ENCODE measurements at places on chromosomes 4 and X. TPM values are rescaled to one million over a fixed set of nuclear protein-coding genes. Genes with fewer than 3 reads are reported as not detected.

- no peak overlapping the region for H3K27ac ChIP-seq
- H3K4me3 ChIP-seq: no peak overlapping the region
- peak; percentile 62 for DNase-seq
- H3K4me1 ChIP-seq: no peaks in the 10 kb centered on the region
- no peaks in the 10 kb centered on the region for H3K27me3 ChIP-seq
- H3K36me3 ChIP-seq: no peaks in the 10 kb centered on the region
Observed at GRCh38 chr4:98452091-98452490, 190.9 kb downstream of the RAP1GDS1 start.

DNASE1L1 gene
- total RNA-seq: 13.9 TPM

AR gene
- total RNA-seq: 8.0 TPM

GRCh38 chr4:186765673-186766546, 42.3 kb upstream of the FAT1 start:
- H3K27ac ChIP-seq: no peak overlapping the region
- peaks cover 7% of the 10 kb centered on the region for H3K4me1 ChIP-seq
- H3K4me3 ChIP-seq: no peak overlapping the region
- DNase-seq: no peak
- H3K27me3 ChIP-seq: no peaks in the 10 kb centered on the region
- no peaks in the 10 kb centered on the region for H3K36me3 ChIP-seq

- no peak overlapping the region for H3K27ac ChIP-seq
- H3K27me3 ChIP-seq: no peaks in the 10 kb centered on the region
- no peak overlapping the region for H3K4me3 ChIP-seq
- peaks cover 5% of the 10 kb centered on the region for H3K4me1 ChIP-seq
- no peaks in the 10 kb centered on the region for H3K36me3 ChIP-seq
Observed at GRCh38 chrX:72624194-72624593, 51.6 kb upstream of the HDAC8 start.

GRCh38 chrX:80430826-80431504, 10.7 kb downstream of the TENT5D start:
- no peak overlapping the region for H3K27ac ChIP-seq
- no peaks in the 10 kb centered on the region for H3K36me3 ChIP-seq
- H3K4me3 ChIP-seq: no peak overlapping the region
- H3K4me1 ChIP-seq: no peaks in the 10 kb centered on the region

DNA sequence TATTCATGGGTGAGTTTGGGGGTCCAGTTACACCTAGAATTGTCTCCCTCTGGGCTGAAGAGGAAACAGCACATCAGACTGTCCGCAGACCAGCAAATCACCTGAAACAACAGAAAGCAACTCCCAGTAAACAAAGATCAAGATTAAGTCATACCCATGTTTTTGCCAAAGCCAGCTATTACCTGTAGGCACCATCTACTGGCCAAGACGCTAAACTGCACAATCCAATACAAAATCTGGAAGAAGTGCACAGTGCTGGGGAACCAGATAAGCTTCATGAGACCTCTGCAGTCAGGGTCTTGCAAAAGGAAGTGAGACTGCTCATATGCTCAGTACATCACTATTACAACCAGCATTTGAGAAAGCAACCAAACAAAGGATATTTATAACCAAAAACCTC, 157.5 kb upstream of the ITM2A start:
- H3K36me3 ChIP-seq: no peaks in the 10 kb centered on the region
- no peak for DNase-seq
- no peaks in the 10 kb centered on the region for H3K4me1 ChIP-seq
- no peak overlapping the region for H3K4me3 ChIP-seq
- H3K27ac ChIP-seq: no peak overlapping the region

DNA sequence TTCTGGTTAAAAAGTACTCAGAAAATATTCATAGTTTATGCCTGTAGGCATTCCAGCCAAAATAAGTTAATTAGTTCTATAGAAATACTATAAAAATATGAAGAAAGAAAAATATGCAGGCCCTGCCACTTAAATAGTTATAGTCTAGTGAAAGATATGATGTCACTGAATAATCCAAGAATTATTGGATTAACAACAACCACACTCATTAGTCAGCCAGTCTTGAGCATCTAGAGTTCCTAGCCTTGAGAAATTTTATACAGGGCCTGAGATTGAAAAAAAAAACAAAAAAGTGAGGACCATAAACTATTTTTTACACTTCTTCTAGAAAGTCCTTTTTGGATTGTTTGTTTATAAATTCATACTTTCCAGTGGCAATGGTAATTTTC, 823.0 kb downstream of the FAT4 start:
- no peak overlapping the region for H3K27ac ChIP-seq
- H3K4me1 ChIP-seq: no peaks in the 10 kb centered on the region
- DNase-seq: no peak
- H3K27me3 ChIP-seq: no peaks in the 10 kb centered on the region
- H3K36me3 ChIP-seq: no peaks in the 10 kb centered on the region

- DNase-seq: peak; percentile 23
- no peaks in the 10 kb centered on the region for H3K27me3 ChIP-seq
Observed at GRCh38 chr4:187612301-187612700, 383.3 kb upstream of the ZFP42 start.

PCDH18 gene
- 542 TPM for total RNA-seq

DNA sequence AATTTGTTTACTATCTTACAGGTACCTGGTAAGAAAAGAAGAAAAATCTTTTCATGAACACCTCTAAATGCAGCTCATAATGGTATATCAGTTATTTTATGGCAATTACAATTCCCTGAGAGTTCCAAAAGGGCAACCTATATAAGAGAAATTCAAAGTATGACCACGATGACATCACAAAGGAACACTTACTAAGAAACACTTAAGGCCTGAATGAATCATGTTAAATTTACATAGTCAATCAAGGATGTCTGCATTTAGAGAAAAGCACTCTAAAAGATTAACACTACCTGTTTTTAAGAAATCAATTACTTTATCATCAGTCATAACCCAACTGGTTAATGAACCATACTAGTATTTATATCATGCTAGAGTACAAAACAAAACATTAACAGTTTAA, 63.9 kb downstream of the LCORL start:
- no peak overlapping the region for H3K4me3 ChIP-seq
- H3K27me3 ChIP-seq: no peaks in the 10 kb centered on the region
- H3K27ac ChIP-seq: no peak overlapping the region

GRCh38 chr4:25938366-25938765, 24.3 kb downstream of the SMIM20 start:
- peaks cover 7% of the 10 kb centered on the region for H3K4me1 ChIP-seq
- peak overlapping the region; percentile 3 for H3K4me3 ChIP-seq
- DNase-seq: no peak
- no peaks in the 10 kb centered on the region for H3K36me3 ChIP-seq

DNA sequence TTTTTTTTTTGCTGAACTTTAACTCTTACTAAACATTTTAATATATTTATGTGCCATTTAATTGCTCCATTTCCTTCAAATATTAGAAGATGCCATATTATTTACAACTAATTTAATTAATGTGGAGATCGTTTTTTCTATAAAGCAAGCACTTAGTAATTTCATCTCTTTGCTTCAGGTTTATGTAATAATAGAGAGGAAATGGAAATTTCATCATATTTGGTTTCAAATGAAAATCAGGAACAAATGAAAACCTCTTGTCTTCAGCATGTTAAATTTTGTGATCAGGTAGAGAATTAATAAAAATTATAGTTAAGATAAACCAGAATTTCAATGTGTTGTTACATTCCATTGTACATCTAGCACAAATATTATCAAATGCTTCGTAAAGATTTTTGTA, 120.1 kb downstream of the SYNPO2 start:
- DNase-seq: no peak
- no peak overlapping the region for H3K27ac ChIP-seq
- H3K27me3 ChIP-seq: no peaks in the 10 kb centered on the region
- H3K36me3 ChIP-seq: no peaks in the 10 kb centered on the region

LNX1 gene
- 0.51 TPM for total RNA-seq

CT45A3 gene
- total RNA-seq: not detected

- H3K4me1 ChIP-seq: peaks cover 2% of the 10 kb centered on the region
- no peaks in the 10 kb centered on the region for H3K27me3 ChIP-seq
- H3K27ac ChIP-seq: no peak overlapping the region
- DNase-seq: no peak
- no peak overlapping the region for H3K4me3 ChIP-seq
- peaks cover 1% of the 10 kb centered on the region for H3K36me3 ChIP-seq
Observed at GRCh38 chrX:331825-332495, 13.4 kb upstream of the GTPBP6 start.

SCD5 gene
- 10.5 TPM for total RNA-seq

GRCh38 chr4:2825740-2826139, 17.9 kb upstream of the ADD1 start:
- no peak overlapping the region for H3K4me3 ChIP-seq
- H3K36me3 ChIP-seq: peaks cover 16% of the 10 kb centered on the region
- no peaks in the 10 kb centered on the region for H3K27me3 ChIP-seq
- DNase-seq: no peak
- no peaks in the 10 kb centered on the region for H3K4me1 ChIP-seq

GRCh38 chr4:156633847-156634246, 337.8 kb downstream of the PDGFC start:
- H3K27me3 ChIP-seq: no peaks in the 10 kb centered on the region
- no peak for DNase-seq
- H3K36me3 ChIP-seq: no peaks in the 10 kb centered on the region

DNA sequence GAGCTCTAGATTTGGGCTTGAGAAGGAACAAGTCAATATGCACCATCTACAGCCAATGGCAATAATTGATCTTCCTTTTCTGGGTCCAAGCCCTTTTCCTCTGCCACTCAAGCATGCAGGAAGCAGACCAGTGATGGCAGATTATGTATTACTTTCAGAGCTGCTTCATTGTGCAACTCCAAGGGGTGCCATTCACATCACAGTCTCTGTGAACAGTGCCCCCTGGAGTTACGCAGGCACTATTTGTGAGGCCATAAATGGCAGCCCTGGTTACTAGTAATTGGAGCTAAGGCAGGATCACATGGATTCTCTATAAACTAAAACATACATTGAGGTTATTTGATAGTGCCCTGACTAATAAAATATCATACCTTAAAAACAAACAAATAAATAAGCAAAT, 313.4 kb upstream of the SLC7A11 start:
- H3K4me3 ChIP-seq: no peak overlapping the region
- no peaks in the 10 kb centered on the region for H3K36me3 ChIP-seq
- DNase-seq: no peak

ARHGAP4 gene
- 1.5 TPM for total RNA-seq

GRCh38 chr4:77273412-77273811, 116.4 kb downstream of the CCNG2 start:
- H3K27me3 ChIP-seq: no peaks in the 10 kb centered on the region
- no peak overlapping the region for H3K27ac ChIP-seq
- H3K4me3 ChIP-seq: no peak overlapping the region
- DNase-seq: no peak
- no peaks in the 10 kb centered on the region for H3K36me3 ChIP-seq

- no peak overlapping the region for H3K4me3 ChIP-seq
- no peak overlapping the region for H3K27ac ChIP-seq
- H3K4me1 ChIP-seq: no peaks in the 10 kb centered on the region
- H3K36me3 ChIP-seq: no peaks in the 10 kb centered on the region
Observed at GRCh38 chr4:53281438-53281837, 84.4 kb downstream of the SCFD2 start.

DNA sequence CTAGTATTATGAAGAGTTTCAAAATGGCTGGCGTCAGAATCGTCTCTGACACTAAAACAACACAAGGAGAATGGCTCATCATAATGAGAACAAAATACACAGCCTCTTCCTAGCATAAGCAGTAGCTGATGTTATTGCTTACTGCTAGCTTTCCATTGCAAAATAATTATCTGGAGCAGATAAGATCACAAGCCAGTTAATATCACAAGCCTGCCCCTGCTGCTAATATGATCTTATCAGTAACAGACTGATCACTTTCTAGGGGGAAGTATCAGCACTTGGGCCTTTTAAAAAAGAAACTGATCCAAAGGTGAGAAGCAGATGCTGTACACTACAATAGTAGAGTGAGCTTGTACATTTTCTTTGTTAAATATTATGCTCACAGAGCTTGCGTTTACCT, 554.8 kb upstream of the PABPC4L start:
- no peaks in the 10 kb centered on the region for H3K4me1 ChIP-seq
- DNase-seq: no peak
- no peak overlapping the region for H3K27ac ChIP-seq
- no peaks in the 10 kb centered on the region for H3K27me3 ChIP-seq
- no peak overlapping the region for H3K4me3 ChIP-seq

DNA sequence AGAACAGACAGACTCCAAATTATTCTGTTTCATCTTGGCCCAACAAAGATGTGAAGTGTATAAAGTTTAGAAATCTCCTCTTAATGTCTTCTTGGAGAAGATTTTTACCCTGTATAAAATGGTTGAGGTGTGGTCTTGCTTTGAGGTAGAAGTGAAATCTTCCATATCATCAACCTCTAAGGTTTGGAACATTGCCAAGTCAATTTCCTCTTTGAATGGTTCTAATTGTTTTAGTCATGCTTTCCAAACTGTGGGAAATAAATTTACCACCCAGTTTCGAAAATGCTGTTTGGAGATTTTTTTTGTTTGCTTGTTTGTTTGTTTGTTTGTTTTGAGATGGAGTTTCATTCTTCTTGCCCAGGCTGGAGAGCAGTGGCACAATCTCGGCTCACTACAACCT, 174.1 kb upstream of the ADAMTS3 start:
- DNase-seq: no peak
- H3K4me3 ChIP-seq: no peak overlapping the region
- no peaks in the 10 kb centered on the region for H3K4me1 ChIP-seq
- H3K27me3 ChIP-seq: no peaks in the 10 kb centered on the region

GRCh38 chr4:52551487-52551886, 107.6 kb downstream of the USP46 start:
- no peaks in the 10 kb centered on the region for H3K36me3 ChIP-seq
- H3K4me1 ChIP-seq: no peaks in the 10 kb centered on the region
- H3K27ac ChIP-seq: no peak overlapping the region
- no peak for DNase-seq
- H3K27me3 ChIP-seq: peaks cover 2% of the 10 kb centered on the region

GRCh38 chrX:10897768-10898167, 213.4 kb upstream of the HCCS start:
- no peaks in the 10 kb centered on the region for H3K36me3 ChIP-seq
- no peaks in the 10 kb centered on the region for H3K4me1 ChIP-seq
- H3K27ac ChIP-seq: no peak overlapping the region
- no peak for DNase-seq
- H3K4me3 ChIP-seq: no peak overlapping the region

DNA sequence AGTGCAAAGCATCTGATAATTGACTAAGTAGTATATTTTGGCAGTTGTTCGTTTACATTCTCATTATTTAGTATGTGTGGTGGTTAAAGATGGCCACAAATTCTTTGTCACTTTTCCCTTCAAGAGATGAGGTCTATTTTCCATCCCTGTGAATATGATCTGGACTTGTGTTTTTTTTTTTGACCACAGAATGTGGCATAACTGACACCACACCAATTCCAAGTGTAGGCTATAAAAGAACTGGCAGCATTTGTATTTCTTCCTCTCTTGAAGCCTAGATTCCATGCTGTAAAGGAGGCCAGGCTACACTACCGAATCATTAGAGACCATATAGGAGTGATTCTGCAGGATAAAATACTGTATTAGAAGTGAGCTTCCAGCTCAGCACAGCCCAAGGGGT, 596.6 kb downstream of the DMD start:
- no peaks in the 10 kb centered on the region for H3K4me1 ChIP-seq
- DNase-seq: no peak
- H3K4me3 ChIP-seq: no peak overlapping the region
- H3K27me3 ChIP-seq: no peaks in the 10 kb centered on the region

- no peaks in the 10 kb centered on the region for H3K27me3 ChIP-seq
- no peak overlapping the region for H3K4me3 ChIP-seq
- no peak overlapping the region for H3K27ac ChIP-seq
- peaks cover 16% of the 10 kb centered on the region for H3K36me3 ChIP-seq
Observed at GRCh38 chr4:5797866-5798265, 86.9 kb downstream of the EVC start.

LRIT3 gene
- under 0.01 TPM for total RNA-seq
